HS-27A (cell line): ENCODE measurements at places on chromosomes 5 and 9.

DNA sequence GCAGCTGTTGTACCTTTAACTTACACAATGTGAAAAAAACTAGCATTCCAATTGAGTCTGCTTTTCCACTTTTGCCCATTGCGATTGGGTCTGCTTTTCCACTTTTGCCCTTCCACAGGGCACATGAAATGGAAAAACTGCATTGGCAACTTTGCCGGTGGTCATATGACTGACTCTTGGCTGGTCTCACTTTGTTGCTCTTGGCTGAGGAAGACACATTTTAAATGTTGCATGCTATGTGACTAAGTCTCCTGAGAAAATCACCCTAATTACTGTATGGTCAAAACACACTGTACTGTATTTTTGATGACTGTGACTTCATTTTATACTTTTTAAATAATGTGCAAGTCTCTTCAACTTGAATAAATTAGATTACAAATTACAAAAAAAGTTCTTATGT, 1.6 kb upstream of the OXCT1 start:
- DNase-seq = no peak

GRCh38 chr5:113495422-113495841, 7.2 kb upstream of the MCC start:
- DNase-seq = no peak

GRCh38 chr5:174404848-174405247, 319.5 kb upstream of the MSX2 start:
- DNase-seq = no peak

GRCh38 chr9:137431416-137431931, 8.3 kb downstream of the NOXA1 start:
- DNase-seq = no peak

GRCh38 chr9:133421615-133422542, at the start of gene ADAMTS13:
TSS of gene ADAMTS13 (plus strand) at chr9:133422367. CDS start at chr9:133422444, 77 bp downstream.
- no peak for DNase-seq

- DNase-seq = no peak
Measured at GRCh38 chr5:89542736-89543135, 659.8 kb upstream of the MEF2C start.

GRCh38 chr9:98010445-98010844, 27.3 kb downstream of the ANP32B start:
- DNase-seq = no peak

DNA sequence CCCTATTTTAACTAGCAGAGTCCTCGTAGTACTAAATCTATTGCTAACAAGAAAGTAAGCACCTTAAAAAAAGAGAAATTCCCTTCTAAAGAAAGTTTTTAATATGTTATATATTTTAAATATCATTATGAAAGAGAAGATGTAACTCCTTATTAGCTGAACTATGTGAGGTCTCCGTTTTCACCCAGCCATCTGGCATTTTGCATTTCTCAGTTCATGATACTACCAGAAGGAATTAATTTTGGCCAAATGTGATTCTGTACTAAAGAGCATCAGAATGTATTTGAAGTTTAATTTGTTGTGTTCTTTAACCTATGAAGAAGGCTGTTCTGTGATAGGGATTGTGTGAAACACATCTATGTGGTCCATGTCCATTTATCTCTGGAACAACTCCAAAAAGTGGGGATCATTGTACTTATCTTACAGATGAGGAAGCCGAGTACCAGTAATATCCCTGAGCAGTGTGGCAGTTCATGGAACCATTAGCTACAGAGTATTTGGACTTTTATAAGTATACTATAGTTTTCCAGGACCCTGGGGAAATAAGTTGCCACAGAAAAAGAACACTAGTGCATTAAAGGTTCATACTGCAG, 29.8 kb downstream of the TNFAIP8 start:
- no peak for DNase-seq
